Type B pancreatic cell (in vitro differentiated cells): ENCODE measurements at places on chromosomes 11 and 22. TPM values are rescaled to one million over a fixed set of nuclear protein-coding genes. Genes with fewer than 3 reads are reported as not detected.

DNA sequence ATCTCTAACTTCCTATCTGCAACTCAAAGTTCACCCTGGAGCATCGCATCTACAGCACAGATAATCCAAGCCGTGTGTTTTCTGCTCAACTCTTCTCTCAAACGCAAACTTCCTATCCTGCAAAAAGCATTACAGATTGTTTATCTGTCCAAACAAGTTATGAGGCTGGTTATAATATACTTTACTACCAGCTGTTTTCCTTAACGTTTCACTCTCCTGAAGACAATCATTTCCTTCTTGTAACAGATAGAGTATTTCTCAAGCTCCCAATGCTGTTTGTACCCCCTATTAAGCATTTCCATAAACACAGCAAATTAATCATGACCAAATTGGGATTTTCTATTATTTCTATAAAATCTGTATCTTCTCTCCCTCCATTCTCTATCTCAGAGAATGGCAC lies 84.7 kb downstream of the SBF2 start:
- DNase-seq, result no peak

Gene RIMBP3B
- 0.29 TPM in 1 of 2 replicates, not detected in the other for total RNA-seq

Gene CLNS1A
- 119 and 149 TPM in 2 replicates for total RNA-seq

GRCh38 chr22:17980015-17980590 lies 44.3 kb downstream of the MICAL3 start:
- DNase-seq, result no peak

GRCh38 chr11:8744423-8744822 lies 61.8 kb downstream of the RPL27A start:
- DNase-seq, result no peak

Gene OR8D4
- not detected in 2 replicates for total RNA-seq

Gene BACE1
- total RNA-seq, result 26.2 and 37.4 TPM in 2 replicates

DNA sequence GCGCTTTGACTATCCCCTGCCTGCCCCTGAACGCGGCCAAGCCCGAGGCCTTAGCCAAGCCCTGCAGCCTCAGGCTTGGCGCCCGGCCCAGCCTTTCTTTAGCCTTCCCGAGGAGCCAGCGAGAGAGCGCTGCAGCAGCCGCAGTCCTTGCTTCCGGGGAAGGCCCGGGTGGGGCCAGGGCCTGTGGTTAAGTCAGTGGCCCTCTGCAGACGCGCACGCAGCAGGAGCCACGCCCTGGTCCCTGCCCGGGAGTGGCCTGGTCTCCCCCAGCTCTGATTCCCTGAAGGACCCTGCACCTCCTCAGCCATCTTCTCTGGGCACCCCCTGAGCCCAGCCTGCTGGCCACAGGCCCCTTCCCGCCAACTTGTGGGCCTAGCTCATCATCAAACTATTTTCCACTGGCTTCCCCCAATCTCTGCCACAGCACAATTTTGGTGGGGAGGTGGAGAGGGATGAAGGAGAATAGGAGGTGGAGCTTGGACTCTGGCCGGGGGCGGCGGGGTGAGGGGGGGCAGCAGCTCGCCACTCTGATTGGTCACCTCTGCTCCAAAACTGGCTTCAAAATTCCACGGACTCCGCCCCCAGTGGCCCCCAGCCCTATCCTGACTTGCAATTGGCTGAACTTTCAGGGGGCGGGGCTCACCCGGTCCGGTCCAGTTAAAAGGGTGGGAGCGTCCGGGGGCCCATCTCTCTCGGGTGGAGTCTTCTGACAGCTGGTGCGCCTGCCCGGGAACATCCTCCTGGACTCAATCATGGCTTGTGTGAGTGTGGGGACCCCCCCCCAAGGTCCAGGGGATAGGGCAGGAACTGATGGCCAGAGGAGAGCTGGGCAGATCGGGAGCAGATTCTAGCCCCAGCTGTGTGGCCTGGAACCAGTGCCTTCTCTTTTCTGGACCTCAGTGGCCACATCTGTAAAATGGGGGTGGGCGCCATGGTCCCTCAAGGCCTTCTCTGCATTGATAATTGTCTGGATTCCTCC lies at the start of gene LGALS1:
Gene LGALS1, plus strand, starts transcription at position 686 of the 979 bp plus-strand sequence. Its CDS starts 67 bp downstream, at position 753.
- DNase-seq, result no peak

- DNase-seq, result no peak
Observed at GRCh38 chr11:109612496-109612895, 190.5 kb downstream of the C11orf87 start.

- DNase-seq, result no peak
Observed at GRCh38 chr22:36770513-36771231, 5.2 kb downstream of the IFT27 start.

Gene SCGB1D2
- not detected in 2 replicates for total RNA-seq

GRCh38 chr22:44429941-44430587 lies 68.0 kb downstream of the RTL6 start:
- DNase-seq, result no peak

- no peak for DNase-seq
Observed at GRCh38 chr11:2664791-2665525, 34.8 kb downstream of the KCNQ1OT1 start.

Gene MS4A4A
- not detected in 2 replicates for total RNA-seq

- DNase-seq, result no peak
Observed at GRCh38 chr22:39466228-39467006, 9.6 kb downstream of the MGAT3 start.

Gene CCDC34
- 18.2 and 30.4 TPM in 2 replicates for total RNA-seq

GRCh38 chr11:134340354-134340964 lies 8.7 kb downstream of the GLB1L2 start:
- DNase-seq, result no peak

Gene MMP7
- 1.8 and 3.5 TPM in 2 replicates for total RNA-seq

GRCh38 chr22:25563761-25564319 lies 635 bp upstream of the GRK3 start:
- DNase-seq, result no peak

DNA sequence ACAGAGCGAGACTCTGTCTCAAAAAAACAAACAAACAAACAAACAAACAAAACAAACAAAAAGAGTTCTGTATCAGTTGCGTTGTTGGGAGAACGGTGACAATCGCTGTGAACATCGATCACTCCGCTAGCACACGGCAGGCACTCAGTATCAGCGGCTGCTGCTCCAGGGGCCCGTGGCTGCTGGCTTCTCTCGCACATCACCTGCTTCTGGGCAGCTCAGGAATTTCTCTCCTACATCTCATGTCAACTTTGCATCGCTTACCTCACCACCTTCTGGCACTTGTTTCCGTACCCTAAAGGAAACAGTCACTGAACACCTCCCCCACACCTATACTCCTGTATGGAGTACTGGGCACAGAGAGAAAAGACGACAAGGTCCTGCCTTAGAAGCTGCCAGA lies 70.3 kb upstream of the WNT7B start:
- no peak for DNase-seq

Gene TMEM45B
- total RNA-seq, result 28.2 and 34.0 TPM in 2 replicates

- DNase-seq, result no peak
Observed at GRCh38 chr11:65065851-65066250, 7.5 kb upstream of the NAALADL1 start.

DNA sequence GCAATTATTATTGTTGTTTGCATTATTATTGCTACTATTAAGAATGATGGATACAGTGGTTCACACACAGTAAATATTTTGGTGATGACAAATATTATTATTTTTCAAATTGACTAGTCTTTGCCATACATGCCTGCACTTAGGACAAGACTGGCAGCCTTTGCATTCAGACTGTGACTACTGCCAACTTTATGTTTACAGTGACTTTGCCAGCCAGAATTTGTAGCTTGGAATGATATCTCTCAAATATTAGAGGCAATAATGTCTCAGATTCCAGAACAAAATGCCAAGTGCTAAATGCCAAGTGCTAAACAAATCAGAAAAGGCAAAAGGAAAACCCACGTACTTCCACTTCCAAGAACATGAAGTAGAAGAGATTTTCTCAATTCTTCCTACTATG lies 823.1 kb downstream of the DLG2 start:
- no peak for DNase-seq

Gene BAIAP2L2
- total RNA-seq, result 4.5 and 12.1 TPM in 2 replicates

- no peak for DNase-seq
Observed at GRCh38 chr11:62553080-62553838, 6.7 kb upstream of the AHNAK start.

- no peak for DNase-seq
Observed at GRCh38 chr11:7552666-7553065, 38.9 kb downstream of the PPFIBP2 start.

Gene CHRNA10
- total RNA-seq, result 1.5 and 2.9 TPM in 2 replicates

GRCh38 chr11:61294717-61295595 lies at the start of gene VWCE:
TSS of gene VWCE (minus strand) at chr11:61295316. CDS start at chr11:61295037, 279 bp downstream.
- DNase-seq, result peak; percentile 78

- no peak for DNase-seq
Observed at GRCh38 chr11:44304091-44305025, 5.6 kb downstream of the ALX4 start.

DNA sequence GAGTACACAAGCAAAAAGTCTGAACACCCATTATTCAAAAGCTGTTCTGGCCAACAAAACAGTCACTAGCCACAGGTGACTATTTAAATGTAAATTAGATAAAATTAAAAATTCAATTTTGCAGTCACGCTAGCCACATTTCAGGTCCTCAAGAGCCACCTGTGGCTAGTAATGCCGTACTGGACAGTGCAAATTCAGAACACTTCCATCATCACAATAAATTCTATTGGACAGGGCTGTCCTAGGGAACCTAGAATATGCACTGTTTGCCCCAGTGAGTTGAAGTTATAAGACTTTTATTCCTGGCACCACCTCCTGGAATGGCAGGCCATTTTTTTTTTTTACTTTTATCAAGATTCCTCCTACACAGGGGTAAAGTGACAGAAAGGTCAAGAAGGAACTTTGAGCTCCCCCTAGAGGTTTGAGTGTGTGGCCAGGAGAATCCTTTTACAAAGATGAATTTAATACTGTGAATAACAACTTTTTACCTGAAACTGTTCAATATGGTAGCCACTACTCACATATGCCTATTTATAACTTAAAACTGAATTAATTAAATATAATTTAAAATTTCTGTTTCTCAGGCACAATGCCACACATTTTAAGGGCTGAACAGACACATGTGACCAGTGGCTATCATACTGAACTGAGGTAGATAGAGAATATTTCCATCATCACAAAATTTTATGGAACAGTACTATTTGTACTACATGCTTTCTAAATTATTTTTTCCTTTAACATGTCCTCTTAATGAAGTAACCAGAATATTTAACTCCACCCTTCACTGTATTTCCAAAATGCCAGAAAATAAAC lies 6.5 kb downstream of the MSANTD2 start:
- no peak for DNase-seq

Gene SOX6
- total RNA-seq, result 8.7 and 24.9 TPM in 2 replicates

- DNase-seq, result no peak
Observed at GRCh38 chr22:44091751-44092150, 67.6 kb downstream of the PARVB start.

Gene DGCR6
- total RNA-seq, result 5.0 and 7.2 TPM in 2 replicates

- DNase-seq, result no peak
Observed at GRCh38 chr11:70695086-70695960, 297.0 kb downstream of the CTTN start.

DNA sequence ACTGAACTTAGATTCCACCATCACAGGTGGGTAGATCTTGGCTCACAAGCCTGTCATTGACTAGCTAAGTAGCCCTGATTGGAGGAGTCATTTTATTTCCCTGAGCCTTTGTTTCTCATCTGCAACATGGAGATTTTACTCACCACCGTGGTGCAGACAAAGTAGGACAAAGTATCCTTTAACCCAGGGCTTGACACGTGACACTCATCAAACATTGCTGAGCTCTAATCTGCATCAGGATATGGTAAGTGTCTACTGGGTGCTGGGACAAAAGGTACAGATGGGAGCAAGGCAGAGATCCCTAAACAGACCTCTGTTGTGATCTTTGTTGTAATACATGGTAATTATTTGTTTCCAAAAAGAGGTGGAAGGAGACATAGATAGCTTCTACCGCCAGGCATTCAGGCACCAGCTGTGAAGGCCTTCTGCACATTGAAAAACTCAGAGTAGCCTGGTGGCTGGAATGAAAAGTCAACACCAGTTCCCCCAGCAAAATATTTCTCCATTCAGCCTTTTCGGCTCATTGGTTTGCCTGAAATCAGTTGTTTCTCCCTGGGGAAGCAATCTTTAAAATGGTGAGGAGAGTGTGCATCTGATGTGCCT lies 18.3 kb upstream of the MICAL2 start:
- no peak for DNase-seq

- DNase-seq, result no peak
Observed at GRCh38 chr11:131328843-131329242, 41.6 kb upstream of the NTM start.

GRCh38 chr22:36156515-36157419 lies 3.8 kb downstream of the APOL3 start:
- DNase-seq, result no peak

DNA sequence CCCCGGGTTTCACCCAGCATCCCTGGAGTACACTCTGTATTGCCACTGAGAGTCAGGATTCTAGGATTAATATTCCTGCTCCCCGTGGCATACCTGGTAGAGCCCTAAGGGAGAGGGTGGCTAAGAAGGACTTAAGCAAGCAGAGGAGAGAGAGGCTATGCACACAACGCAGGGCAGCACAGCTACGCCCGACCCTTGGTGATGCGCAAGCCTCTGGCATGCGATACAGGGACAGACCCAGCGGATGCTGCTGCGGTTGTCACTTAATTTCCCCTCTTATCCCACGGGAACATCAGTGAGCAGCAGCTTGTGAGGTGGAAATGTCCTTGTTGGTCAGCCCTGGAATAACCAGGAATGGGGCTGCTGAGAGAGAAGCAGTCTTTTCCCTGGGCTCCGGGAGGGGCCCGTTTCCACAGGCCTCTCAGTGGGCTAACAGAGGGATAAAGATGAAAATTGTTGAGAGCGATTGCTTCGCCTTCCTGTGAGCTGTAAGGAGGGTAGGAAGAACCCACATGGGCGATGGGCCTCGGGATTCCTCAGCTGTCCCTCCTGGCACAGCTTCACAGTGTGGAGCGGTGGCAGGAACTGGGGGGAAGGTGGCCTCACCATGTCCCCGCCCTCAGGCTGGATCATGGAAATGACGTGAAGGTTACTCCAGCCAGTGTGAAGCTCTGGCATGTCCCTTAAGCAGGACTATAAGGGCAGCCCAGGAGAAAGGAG lies 48.4 kb upstream of the RAB1B start:
- DNase-seq, result no peak

Gene PARVA
- total RNA-seq, result 32.3 and 49.4 TPM in 2 replicates

DNA sequence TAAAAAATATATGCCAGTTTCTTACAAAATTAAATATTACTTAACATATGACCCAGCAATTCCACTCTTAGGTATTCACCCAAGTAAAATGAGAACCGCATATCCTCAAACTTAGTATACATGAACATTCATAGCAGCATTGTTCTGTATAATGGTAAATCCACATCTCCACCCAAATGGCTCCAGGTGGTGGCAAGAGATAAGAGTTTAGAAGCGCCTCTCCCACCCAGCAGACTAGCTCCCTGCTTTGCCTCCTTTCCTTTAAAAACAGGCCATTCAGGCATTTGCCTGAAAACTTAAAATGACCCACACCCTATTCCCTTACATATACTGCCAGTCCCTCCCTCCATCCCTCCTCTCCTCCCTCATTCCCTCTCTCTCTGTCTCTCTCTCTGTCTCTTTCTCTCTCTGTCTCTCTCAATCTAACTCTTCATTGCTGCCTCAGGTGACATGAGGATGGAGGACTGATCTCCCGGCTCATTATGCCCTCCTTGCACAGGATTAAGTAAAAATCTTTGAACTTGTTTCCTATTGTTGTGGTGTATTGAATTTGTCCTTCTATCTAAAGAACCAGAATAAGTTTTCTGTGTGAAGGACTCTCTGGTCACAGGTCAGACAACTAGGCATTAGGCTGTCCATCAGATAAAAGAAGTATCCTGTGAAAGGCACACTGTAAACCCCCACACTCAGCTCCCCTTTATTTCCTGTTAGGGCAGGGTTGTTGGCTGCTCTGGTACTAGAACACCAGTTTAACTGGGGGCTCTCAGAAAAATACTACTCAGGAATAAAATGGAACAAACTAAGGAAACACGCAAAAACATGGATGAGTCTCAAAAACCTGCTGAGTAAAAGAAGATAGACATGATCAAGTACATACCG lies 48.3 kb downstream of the RRP8 start:
- no peak for DNase-seq

Gene MIOX
- 1.2 TPM in 1 of 2 replicates, not detected in the other for total RNA-seq

Gene DEFB131B
- not detected in 2 replicates for total RNA-seq

Gene BACE1-AS
- total RNA-seq, result 5.9 and 12.8 TPM in 2 replicates

Gene SORL1
- total RNA-seq, result 39.0 and 62.6 TPM in 2 replicates
